NCI-H2029 (cell line): ENCODE measurements at places on chromosomes 7 and 10.

DNA sequence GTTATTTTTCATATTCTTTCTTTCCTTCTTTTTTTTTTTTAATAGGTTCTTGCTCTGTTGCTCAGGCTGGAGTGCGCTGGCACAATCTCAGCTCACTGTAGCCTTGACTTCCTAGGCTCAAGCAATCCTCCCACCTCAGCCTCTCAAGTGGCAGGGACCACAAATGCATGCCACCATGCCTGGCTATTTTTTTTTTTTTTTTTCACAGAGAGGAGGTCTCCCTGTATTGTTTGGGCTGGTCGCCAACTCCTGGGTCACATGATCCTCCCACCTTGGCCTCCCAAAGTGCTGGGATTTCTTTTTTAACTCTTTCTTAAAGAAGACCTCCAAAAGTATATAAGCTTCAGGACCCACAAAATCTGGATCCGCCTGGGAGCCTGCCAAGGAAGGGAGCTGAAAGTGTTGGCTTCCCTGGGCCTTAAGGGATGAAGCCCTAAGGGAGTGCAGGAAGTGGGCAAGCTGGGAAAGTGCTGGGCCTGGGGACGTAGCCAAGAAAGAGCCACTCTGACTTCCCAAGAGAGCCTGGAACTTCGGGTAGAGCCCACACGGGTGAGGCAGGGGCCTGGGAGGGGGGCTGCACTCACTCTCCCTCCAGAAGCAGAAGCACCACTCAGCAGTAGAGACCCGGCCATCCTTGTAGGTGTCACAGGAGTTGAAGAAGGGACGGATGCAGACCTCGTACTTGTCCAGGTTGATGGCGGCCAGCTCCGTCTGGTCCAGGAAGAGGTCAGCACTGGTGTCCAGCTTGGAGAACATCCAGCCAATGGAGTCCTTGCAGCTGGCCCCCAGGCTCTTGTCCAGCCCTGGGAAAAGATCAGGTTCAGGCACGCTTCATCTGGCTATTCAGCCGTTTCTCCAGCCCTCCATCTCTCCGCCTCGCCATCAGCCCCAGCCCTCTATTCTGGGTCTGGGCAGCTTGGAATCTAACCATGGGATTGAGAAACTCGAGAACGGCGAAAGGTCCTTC, 21.8 kb downstream of the SPOCK2 start:
- DNase-seq, result no peak

DNA sequence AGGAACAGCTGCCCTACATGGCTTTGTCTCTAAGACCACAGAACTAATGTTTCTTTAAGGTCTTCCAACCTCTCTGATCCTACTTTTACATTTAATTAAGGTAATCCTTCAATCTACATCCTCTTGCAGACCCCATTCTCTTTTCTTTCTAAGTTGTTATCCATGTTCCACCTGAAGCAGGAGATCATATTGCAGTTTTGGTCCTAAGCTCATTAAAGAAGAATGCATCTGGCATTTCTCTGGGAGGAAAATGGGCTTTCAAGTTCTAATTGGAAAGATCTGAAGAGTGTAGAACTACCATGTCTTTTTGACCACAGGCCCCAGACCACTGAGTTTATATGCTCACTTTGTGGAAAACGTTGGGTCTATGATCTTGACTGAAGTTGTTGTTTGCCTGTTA, 111.2 kb downstream of the SEM1 start:
- DNase-seq, result no peak

DNA sequence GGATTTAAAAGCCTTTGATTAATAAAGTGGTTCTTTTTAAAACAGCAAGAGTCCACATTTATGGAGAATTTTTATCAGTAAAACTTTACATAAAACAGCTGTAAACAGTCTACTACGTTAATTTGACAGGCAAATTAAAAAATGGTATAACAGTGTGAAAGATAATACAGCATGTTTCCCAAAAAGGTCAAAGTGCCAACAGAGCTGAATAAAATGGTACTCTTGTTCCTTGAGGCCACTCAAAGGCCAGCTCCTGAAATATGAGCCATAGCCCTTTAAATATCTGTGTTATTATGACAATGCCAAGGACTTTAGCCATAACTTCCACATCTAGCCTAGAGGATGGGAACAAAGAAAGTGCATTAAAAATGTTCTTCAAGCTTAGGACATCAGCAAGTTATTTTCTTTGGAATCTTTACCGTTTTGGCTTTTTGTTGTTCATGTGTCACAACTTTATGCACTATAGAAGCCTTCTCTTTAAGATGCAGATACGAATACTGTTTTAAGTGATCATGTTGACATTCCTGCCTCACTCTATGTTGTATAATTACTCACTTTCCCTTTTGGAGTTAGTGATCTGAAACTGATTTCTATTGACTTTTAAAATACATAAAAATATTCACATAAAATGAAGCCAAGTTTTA, 165.6 kb downstream of the RNLS start:
- no peak for DNase-seq

DNA sequence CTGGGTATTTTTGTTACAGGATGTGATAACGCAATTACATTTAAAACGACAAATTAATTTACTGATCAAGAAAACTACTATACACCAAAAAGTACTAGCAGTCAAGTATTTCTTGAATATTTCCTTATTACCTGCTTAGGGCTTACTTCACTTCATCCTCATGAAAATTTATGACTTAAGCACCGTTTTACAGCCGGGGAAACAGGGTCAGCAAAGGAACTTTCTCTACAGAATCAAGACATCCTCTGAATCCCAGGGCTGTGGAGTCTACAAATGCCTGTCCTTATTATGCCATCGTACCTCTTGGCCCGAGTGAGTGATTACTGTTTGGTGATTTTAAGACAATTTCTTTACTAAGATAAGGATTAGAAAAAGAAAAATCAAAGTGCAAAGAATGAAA, 248.3 kb downstream of the ZMYND11 start:
- no peak for DNase-seq

DNA sequence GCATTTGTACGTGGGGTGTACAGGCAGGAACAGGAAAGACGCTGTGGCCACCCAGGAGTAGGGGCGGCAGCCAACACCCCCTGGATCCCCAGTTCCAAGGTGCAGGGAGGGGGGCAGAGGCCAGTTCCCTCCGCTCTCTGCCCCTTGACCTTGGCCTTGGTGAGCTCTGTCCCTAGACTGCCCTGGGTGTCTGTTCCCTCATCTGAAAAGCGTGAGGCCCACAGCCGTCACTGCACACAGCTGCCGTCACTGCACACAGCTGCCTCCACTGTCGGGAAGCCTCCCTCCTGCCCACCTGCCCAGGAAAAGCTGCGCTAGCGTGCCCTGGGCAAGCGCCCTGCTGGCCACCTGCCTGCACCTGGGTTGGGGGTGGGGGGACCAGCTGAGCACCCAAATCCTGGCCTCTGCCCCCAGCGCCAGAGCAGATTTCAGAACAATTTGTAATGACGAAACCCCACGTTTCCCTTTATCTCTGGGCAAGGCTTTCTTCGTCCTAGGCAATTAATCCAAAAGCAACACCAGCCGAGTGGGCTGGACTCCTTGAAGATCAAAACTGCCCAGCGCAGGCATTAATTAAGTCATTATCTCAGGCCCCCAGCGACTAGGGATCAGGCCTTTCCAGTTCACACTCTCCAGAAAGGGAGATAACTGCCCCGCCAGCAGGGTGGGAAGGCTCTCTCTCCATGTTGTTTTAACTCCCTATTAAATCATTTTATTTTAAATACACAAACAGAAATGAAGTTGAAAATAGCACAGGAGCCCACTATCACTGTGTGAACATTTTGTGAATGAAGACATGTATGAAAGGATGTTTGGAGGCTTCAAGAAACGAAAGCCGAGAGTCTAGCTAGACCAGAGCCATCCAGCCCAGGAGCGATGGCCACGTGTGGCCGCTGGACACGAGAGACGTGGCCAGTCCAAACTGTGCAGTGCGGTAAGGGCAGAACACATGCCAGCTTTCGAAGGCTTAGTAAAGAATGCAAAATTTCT, 4.0 kb upstream of the PDGFA start:
- no peak for DNase-seq

- no peak for DNase-seq
Observed at GRCh38 chr10:82464966-82465365, 590.0 kb downstream of the NRG3 start.

- no peak for DNase-seq
Observed at GRCh38 chr7:143811-144453, 48.4 kb upstream of the FAM20C start.

GRCh38 chr7:127872122-127872521, 159.1 kb downstream of the LRRC4 start:
- DNase-seq, result no peak

DNA sequence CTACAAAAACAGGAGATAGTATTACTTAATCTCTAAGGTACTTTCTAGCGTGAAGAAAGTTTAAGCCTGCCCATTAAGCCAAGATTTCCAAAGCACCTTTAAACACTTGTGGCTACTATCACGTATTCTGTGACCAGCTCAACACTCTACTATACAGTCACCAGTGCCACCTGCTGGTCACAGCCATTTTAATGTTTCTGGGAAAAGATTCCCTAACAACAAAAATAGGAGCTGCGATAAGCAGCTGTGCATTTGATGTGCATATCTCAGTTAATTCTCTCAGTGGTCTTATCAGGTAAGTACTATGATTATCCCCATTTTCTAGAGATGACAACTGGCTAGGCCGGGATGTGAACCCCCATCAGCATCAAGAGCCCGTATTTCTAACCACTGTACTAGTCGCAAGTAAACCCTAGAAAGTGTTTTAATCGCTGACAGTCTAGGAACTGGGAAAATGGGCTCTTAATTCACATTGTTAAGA, 860 bp downstream of the SEC31B start:
- peak; percentile 4 for DNase-seq

DNA sequence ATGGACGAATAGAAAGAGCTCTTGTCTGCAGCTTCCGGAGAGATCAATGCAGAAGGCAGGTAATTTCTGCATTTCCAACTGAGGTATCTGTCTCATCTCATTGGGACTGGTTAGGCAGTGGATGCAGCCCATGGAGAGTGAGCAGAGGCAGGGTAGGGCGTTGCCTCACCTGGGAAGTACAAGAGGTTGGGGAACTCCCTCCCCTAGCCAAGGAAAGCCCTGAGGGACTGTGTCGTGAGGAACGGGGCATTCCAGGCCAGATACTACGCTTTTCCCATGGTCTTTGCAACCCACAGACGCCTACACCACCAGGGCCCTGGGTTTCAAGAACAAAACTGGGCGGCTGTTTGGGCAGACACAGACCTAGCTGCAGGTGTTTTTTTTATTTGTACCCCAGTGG, 186.3 kb downstream of the ETV1 start:
- DNase-seq, result no peak

DNA sequence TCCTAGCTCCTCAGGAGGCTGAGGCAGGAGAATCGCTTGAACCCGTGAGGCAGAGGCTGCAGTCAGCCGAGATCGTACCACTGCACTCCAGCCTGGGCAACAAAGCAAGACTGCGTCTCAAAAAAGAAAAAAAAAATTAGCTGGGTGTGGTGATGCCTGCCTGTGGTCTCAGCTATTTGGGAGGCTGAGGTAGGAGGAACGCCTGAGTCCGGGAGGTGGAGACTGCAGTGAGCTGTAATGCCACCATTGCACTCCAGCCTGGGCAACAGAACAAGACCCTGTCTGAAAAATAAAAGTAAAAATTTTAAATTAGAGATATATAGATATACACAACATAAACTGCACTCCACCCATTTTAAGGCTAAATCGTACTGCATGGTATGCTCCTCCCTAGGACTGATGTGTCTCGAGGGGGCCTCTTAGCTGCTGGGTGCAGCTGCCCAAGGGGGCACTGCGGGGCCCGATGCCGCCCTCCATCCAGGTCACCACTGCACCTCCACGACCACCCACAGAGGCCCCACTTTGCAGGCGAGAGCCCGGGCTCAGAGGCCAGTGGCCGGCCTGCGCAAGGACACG, 40.9 kb upstream of the FOXK1 start:
- DNase-seq, result no peak

DNA sequence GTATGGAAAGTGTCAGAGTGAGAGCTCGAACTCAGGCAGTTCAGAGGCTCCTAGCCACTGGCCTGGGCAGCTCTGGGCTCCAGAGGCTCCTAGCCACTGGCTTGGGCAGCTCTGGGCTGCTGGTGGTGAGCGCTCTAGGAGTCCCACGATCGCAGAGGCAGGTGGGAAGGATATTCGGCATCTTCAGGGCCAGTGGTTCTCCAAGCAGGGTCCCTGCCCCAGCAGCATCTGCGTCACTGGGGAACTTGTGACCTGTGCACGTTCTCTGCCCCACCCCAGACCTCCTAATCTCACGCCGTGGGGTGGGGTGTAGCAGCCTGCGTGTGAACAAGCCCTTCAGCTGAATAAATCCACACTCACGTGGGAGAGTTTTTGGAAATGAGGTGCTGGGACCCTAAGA, 25.2 kb upstream of the BTBD16 start:
- DNase-seq, result no peak

DNA sequence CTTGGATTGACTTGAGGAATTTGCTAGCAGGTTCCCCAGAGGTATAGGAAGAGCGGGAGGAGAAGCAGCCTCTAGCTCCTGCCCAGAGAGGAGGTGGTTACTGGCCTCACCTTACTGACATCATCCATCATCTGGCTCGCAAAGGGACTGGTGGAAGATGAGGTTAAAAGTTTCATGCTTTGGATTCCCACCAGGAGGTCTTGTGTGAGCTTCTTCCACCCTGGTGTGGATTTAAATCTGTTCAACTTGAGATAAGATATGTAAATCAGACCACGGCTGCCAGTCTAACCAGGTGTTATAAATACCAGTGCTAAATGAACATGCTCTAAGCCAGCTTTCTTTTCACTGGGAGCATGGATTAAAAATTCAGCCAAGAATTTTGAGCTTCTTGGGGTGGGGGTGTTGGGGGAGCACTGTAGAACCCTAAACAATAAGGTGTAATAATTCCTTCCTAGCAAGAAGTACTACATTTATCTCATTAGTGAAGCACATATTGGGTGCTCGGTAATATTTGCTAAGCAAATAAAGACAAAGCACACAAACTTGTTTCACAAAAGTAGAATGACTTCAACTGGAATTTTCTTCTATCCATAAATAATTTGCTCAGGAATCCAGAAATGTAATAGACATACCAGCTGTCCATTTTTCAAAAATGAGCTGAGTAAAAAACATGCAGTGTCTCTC, 7.8 kb downstream of the PROSER2 start:
- no peak for DNase-seq

GRCh38 chr10:27391916-27392315, 112.2 kb upstream of the RAB18 start:
- no peak for DNase-seq

DNA sequence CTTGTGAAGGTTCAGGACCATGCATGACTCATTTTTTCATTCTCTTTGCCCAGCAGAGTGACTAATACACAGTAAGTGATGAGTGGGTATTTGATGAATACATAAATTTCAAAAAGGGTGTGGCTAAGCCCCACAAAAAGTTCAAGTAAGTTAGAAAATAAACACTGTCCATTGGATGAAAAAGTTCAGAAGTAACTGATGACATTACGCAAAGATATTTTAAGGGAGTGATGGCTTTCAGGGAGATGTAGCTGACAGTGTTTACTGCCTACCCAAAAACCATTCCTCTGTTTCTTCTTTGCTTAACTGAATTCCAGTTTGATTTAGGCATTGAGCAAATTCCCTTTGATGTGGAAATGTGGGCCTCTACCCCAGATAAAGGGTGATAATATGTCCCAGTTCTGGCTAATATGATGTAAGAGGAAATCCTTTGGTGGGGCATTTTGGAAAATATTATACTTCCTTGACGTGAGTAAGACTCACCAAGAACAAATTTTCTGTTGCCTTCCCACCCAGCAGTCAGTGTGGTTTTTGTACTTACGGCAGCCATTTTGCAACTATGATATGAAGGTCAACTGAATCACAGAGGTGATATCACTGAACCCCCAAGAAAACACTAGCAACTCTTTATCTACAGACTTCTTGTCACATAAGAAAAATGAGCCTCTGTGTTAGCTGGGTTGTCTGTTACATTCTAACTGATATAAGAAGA, 29.0 kb upstream of the EBLN1 start:
- DNase-seq, result no peak

GRCh38 chr7:95550546-95550945, 45.8 kb downstream of the PDK4 start:
- DNase-seq, result no peak
